ENCODE measurements at places on chromosomes 12 and 14.

- DNase-seq, result peak; percentile 81
Measured at GRCh38 chr14:64762044-64763034, 58.1 kb downstream of the PLEKHG3 start.

- DNase-seq, result peak; percentile 88
Measured at GRCh38 chr14:22819151-22819988, 4.1 kb upstream of the SLC7A7 start.

GRCh38 chr12:118925407-118925806 lies 55.9 kb upstream of the SRRM4 start:
- DNase-seq, result no peak

DNA sequence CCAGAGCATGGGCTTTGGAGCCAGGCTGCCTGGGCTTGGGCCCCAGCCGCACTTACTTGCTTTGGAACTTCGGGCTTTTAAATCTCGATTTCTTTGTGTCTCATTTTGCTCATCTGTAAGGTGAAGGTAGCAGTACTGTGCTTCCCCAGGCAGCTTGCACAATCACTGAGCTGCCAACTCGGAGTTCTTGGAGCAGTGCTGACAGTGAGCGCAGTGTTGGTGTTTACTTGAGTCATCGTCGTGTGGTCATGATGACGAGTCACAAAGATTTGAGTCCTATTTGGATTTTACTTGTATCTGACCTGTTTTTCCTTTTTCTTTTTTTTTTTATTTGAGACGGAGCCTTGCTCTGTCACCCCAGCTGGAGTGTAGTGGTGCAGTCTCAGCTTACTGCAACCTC lies 31.3 kb upstream of the ATF1 start:
- no peak for DNase-seq

DNA sequence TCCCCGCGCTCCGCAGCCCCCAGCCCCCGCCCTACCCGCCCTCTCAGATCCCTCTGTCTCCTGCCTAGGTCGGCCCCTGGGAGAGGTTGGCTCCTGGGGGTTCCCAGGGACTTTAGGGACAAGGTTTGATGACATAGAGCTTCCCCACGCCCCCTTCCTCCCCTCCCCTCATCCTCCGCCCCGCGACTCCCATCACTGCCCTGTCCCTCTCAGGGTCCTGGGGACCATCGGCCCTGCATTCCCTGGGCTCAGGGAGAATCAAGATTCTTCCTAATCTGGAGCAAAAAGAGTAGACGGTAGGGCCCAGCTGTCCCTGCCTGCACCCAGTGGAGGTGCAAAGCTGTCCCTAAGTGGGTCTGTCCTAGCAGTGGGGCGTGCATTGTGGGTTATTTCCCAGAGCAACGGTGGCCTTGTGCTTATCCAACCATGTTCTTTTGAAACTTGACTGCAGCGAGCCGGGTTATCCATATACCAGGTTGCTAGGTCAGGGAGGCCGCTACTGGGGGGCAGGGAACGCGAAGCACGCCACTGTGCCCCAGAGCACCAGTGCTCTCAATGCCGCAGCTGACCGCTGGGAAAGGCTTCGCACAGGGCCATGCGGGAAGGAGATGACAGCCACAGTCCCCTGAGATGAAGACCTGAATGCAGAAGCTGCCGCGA lies 124.4 kb upstream of the PRMT8 start:
- no peak for DNase-seq

DNA sequence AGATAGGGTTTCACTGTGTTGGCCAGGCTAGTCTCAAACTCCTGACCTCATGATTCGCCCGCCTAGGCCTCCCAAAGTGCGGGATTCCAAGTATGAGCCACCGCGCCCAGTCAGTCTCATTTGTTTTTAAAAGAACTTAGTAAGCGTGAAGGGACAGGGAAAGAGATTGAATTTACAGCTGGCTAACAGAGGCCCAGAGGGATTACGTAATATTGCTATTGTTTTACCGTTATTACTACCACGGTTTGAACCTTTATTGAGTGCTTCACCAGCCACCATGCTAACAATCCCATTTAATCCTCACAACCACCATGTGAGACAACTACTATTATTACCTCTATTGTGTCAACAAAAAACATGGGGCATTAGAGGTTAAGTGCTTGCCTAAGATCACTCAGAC lies 26.7 kb upstream of the BLTP3B start:
- no peak for DNase-seq

DNA sequence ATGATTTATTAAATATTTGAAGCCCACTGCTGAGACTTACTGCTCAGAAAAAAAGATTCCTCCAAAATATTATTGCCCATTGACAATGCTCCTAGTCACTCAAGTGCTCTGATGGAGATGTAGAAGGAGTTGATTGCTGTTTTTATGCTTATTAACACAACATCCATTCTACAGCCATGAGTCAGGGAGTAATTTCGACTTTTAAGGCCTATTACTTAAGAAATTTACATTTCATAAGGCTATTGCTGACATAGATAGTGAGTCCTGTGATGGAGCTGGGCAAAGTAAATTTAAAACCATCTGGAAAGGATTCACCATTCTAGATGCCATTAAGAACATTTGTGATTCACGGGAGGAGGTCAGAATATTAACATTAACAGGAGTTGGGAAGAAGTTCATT lies 5.2 kb downstream of the KCNJ8 start:
- DNase-seq, result no peak

- no peak for DNase-seq
Measured at GRCh38 chr14:67641902-67642749, 22.4 kb downstream of the ARG2 start.

- no peak for DNase-seq
Measured at GRCh38 chr12:42495244-42495643, 94.3 kb downstream of the PRICKLE1 start.

- DNase-seq, result no peak
Measured at GRCh38 chr12:109464642-109465351, 12.3 kb downstream of the KCTD10 start.

DNA sequence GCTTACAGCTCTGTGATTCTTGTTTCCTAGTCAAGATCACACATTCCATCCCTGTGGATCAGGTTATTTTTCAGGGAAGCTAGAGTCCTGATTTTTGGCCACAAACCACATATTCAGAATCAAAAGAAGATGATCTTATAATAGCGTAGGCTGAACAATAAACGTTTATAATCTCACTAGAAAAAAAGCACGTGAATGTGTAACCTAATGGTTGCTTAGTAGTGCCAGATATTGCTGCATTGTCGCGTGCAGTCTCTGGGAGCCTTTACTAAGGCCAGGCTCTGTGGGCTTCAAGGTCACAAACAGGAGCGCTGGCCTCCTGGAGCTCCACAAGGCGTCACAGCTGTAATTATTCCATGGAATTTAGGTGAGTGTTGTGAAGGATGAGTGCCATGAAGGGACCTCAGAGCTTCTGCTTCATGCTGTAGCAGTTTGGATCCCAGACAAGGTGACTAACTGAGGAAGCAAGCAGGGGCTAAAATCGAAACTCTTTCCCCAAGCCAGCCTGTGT lies 17.4 kb downstream of the CDKN1B start:
- no peak for DNase-seq

- DNase-seq, result no peak
Measured at GRCh38 chr12:126021675-126022074, 956.4 kb downstream of the AACS start.

- no peak for DNase-seq
Measured at GRCh38 chr14:95489214-95490137, 27.0 kb downstream of the SYNE3 start.
